ENCODE measurements at places on chromosomes 16 and 17. TPM values are rescaled to one million over a fixed set of nuclear protein-coding genes. Genes with fewer than 3 reads are reported as not detected.

- DNase-seq = no peak
Measured at GRCh38 chr17:76824093-76824492, 44.1 kb upstream of the MGAT5B start.

DNA sequence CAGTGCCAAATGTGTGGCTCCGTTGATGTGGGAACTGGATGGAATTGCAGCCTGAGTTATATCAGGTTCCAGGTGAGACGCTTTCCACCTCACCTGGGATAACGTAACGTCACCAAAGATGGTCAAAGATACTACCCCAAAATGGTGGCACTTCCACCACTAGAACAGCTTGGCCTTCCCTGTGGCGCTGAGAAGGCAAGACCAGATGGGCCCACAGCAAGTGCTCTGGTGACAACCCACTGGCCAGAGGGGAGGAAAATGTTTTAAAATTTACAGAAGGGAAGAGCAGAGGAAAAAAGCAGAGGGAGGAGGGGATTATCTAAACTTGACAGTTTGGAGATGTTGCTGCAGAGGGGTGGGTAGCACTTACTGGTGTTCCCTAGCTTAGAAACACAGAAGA lies 7.5 kb upstream of the ITGA2B start:
- no peak for DNase-seq

DNA sequence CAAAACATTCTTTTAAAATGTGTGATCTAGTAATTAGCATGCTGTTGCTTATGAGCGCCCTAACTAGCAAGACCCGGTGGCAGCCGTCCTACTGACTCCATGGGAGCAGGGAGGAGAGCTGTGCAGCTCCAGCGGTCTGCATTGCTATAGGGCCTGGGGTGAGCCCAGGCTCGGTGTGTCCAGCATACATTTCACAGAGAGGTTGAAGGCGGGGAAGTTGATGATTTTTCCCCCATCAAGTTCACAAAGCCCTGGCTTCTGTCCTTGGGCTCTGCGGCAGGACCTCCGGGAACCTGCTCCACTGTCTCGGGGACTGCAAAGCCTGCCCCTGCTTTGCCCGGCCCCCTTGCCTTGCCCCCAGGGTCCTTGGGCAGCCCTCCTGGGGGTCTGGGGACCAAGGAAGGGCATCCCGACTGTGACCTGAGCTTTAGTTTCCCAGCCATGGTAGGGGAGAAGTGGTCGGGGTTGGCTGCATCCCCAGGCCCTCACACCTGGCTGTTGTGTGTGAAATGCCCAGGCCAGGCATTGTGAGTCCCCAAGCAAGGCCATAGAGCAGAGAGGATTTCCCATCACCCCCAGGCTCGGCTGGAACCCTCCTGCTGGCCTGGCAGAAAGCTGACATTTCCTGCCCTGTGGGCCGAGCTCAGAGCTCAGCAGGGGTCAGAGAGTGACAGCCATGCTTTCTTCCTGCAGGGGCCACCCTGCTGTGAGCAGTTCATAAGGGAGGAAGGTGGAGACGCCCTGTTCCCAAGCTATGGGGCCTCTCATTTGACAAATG lies 24.8 kb downstream of the KCNJ12 start:
- DNase-seq = no peak

GRCh38 chr17:50267074-50267841 lies 7.0 kb upstream of the TMEM92 start:
- no peak for DNase-seq

GRCh38 chr17:44038604-44039011 lies 23.8 kb upstream of the TMEM101 start:
- no peak for DNase-seq

GRCh38 chr16:9328411-9328810 lies 237.0 kb downstream of the HAPSTR1 start:
- no peak for DNase-seq

DNA sequence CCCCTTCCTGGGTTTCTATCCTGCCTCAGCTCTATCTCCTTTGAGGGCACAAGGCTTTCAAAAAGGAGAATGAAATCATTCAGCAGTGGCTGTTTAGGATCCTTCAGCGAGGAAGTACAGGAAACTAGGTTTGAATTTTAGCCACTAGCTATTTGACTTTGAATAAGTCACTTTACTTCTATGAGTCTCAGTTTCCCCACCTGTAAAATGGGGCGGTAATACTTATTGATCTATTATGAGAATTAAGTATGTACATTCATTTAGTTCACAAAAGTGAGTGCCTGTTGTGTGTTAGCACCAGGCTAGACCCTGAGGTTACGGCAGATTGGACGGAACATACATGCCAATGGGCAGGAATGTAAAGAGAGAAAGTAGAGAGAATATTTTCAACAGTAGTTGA lies 6.6 kb downstream of the CDH1 start:
- no peak for DNase-seq

GRCh38 chr16:75746359-75746758 lies 20.1 kb upstream of the CPHXL start:
- DNase-seq = no peak

- DNase-seq = peak; percentile 29
Measured at GRCh38 chr17:6269478-6269877, 165.4 kb downstream of the AIPL1 start.

GRCh38 chr17:75892556-75893224 lies 4.1 kb downstream of the TRIM65 start:
- no peak for DNase-seq

DNA sequence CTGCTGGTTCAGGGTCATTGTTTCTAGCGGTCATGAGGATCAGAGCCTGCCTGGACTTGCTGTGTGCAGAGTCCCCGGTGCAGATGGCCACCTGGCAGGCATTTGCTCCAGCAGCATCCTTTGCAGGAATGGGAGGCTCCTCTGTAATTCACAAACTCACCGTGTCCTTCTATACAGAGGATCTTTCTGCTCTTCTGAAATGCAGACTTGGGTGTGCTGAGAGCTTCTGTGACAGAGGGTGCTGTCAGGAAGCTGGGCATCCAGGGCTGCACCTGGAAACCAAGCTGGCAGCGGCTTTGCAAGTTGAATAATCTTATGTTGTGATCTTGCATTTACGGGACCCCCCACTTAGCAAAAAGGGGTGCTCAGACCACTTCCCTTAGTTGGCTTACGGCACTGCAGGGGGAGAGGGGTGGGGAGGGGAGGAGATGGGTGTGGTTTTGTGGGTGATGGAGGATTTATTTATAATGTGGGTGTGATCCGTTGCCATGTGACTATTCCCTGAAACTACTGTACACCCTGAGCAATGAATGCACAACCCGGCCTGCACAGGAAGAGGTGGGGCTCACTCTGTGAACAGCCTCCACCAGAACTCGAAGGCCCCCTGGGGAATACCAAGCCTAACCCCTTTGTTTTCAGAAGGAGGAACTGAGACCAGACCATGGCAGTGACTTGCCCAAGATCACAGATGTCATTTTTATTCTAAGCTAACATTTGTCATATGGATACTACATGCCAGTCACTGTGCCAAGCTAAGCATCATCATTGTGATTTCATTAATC lies 178.3 kb downstream of the PRKCB start:
- peak; percentile 3 for DNase-seq

DNA sequence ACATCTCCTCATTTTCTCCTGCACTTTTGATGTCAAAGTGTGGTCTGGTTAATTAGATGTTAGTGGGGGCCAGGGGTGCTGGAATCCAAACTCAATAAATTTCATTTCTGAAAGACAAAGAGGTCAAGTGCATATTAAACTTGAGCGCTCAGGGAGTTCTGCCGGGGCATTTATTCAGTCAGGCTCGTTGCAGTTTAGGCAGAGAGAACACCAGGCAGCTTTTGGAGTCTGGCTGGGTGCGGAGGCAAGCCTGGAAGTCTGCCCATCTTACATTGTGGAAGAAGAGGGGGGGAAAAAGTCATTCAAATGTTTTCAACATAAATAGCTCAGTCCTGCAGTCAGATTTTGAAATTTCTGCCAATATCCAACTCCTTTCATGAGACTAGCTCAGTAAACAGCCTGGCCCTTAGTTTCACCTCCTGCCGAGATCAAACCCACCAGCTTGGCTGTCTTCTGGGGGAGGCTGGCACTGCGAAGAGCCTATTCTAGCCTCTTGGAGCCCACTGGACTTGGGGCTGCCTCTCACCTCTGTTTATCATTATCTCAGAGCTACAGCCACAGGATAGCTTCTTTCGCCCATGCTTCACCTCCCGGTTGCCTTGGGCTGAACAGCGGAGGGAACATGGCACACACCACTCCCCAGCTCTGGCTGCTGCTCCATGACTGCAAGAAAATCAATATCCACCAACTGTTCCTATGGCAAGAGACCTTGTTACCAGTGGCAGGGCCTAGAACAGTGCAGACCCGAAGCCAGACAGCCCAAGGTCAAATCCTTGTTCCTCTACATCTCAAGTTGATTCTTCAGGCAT lies 177.4 kb upstream of the CDH5 start:
- no peak for DNase-seq

GRCh38 chr16:31192856-31193642 lies 9.5 kb downstream of the PYCARD start:
- DNase-seq = no peak

DNA sequence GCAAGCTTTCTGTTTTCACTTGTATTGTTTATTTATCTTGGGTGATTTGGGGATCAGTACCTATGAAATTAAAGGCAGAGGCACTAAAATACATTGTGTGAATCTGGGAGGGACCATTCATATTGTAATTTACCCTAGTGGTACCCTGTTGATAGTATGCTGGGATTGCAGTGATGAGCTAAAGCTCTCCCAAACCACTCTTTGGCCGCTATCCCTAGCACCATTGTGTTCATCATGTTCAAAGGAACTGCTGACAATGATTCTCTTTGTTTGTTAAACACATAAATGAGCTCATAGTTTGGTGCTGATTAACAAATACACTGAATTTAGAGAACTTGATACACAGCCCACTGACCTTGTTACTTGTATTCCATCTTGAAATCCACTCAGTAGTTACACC lies 1469.8 kb downstream of the CDH11 start:
- no peak for DNase-seq

GRCh38 chr17:32870969-32871368 lies 6.0 kb downstream of the MYO1D start:
- no peak for DNase-seq

DNA sequence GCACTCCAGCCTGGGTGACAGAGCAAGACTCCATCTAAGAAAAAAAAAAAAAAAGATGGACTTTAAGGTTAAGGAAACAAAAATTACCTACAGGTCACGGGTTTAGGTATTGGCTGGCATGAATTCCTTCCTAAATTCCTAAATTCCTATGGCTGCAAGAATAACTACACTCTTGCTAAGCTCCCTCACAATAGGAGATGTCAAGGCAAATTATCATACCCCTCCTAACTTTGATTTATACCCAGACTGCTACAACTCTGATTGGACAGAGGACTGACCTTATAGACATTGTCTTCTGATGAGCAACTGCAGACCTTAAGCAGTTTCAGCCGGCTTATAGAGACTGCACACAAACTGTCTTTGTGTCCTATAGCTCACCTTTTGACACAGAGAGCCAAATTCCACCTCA lies 25.1 kb upstream of the TMC7 start:
- DNase-seq = no peak

DNA sequence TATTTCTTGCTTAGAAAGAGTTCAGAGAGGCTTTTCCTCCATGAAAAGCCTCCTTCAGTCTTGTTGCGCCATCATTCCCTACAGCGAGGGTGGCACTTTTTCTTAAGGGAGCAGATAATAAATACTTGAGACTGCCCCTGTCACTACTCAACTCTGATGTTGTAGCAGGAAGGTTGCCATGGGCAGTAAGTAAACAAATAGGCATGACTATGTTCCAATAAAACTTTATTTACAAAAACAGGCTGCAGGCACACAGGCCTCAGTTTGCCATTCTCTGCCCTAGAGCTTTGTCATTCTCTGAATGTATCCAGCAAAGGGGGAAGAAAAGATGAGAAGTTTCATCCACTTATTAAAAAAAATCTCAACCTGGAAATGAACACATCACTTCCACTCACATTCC lies 60.4 kb downstream of the MYOCD start:
- DNase-seq = no peak

GRCh38 chr16:64679976-64680690 lies 441.7 kb downstream of the CDH11 start:
- no peak for DNase-seq

DNA sequence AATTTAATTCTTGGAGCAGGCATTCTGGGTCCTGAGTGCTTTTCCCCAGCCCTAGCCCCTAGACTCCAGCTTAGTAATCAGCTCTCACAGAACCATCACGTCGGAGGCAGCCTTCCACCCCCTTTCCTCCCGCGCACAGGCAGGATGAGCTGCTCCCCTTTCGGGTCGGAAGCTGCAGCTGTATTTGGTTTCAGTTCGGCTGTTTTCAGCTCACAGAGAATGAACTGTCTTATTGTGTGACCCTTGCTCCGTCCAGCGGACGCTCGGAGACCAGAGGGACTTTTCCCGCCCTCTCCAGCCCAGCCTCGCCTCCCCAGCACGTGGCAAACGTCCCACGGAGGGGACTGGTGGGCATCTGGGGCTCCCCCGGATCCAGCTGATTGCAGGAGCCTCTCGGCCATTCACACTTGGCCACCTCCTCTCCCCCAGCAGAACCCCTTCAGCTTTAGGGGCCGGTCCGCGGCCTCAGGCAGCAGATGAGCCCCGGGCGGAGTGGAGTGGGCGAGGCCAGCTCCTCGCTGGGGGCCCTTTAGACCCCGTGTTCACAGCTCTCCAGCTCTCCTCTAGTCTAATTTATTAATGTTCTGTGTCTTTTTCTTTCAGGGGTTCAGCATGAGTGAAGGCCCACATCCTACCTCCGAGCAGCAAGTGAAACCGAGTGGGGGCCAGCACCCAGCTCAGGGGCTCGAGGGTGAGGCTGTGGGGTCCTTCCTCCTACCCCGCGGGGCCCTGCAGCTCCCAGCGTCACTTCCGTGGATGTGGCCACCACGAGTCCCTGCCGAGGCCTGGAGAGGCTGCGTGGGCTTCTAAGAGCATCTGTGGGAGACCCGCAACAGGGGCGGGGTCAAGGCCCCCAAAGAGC lies 863 bp upstream of the UTS2R start:
- DNase-seq = no peak

- DNase-seq = no peak
Measured at GRCh38 chr17:15361151-15361550, 19.8 kb upstream of the TEKT3 start.

DNA sequence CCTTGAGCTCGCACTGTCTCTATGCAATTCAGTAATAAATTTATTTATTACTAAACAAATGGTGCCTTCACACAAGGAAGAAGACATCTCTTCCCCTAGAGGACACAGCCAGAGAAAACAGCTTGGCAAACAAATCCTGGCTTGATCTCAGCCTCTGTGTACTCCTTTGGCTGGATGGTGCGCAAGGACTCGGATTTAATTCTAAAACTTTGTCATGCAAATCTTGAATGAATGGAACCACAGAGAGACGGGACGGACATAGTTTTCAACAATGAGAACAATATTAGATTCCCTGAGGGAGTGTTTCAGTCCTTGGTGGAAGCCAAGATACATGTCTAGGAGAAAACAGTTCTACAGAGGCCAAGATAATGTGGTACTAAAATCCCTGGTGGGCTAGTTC lies 349.5 kb downstream of the NPIPA8 start:
- DNase-seq = no peak

- DNase-seq = no peak
Measured at GRCh38 chr16:1428511-1428910, 2.4 kb upstream of the PERCC1 start.

GRCh38 chr16:51243936-51244436 lies 92.9 kb upstream of the SALL1 start:
- DNase-seq = no peak

The TBX2 gene
- 11.1 TPM for total RNA-seq

The KRTAP2-2 gene
- total RNA-seq = not detected

The SRR gene
- total RNA-seq = 5.7 TPM

The UBFD1 gene
- total RNA-seq = 59.6 TPM

The RAB26 gene
- total RNA-seq = 1.2 TPM

The METTL23 gene
- total RNA-seq = 51.2 TPM

The TBC1D28 gene
- total RNA-seq = not detected

The LRRC37B gene
- total RNA-seq = 8.7 TPM

The OR1A1 gene
- not detected for total RNA-seq

The CPHXL2 gene
- not detected for total RNA-seq

The LITAFD gene
- 0.10 TPM for total RNA-seq

All from NCI-H460 (cell line).